ENCODE measurements at places on chromosomes 6 and 20. TPM values are rescaled to one million over a fixed set of nuclear protein-coding genes. Genes with fewer than 3 reads are reported as not detected.

Gene RBM39
- total RNA-seq: 133 TPM

Gene CCN5
- total RNA-seq: 13.6 TPM

DNA sequence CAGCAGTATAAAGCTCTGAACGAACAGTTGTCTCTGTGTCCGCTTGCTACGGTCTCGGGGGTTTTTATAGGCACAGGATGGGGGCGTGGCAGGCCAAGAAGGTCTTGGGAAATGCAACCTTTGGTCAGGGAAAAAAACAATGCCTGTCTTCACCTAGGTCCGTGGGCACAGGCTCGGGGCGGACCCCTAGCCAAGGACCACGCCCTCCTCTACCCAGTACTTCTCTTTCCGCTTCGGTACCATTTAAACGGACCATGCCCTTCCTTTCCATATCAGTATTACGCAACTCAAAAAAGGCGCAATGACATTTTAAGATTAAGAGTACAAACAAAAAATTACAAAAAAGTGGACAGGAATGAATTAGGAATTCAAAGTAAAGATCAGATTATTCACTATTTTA lies 44.3 kb upstream of the SLC17A4 start:
- DNase-seq: no peak

- no peak for DNase-seq
Observed at GRCh38 chr6:25350573-25350972, 71.4 kb downstream of the CARMIL1 start.

DNA sequence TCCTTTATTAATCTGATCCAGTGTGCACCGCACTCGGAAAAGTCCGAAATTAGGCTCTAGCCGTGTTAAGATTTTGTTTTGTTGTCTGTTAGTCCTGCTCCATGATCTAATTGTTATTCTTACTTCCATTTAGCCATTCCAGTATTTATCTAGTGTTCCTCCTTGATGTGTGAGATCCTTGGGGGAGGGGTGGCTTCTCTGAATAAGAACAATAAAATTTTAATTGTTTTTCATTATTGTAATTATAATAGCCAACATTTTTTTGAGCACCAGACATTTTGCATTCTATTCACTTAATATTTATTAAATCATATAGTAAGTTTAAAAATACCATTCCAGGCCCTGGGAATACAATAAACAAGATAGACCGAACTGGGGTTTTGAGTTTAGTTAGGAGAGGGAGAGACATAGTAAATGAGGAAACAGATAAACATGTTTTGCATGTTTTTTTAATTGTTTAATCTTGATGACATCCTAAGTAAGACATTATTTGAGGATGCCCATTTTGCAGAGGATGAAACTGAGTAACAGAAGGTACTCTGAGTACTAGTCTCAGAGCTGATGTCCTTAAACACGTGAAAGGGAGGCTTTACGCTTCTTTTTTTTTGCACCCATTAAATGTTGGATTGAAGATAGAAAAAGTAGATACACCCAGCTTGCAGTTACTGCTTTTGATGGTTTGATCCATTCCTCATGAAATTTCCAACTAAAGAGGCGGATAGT lies 1.2 kb downstream of the CBFA2T2 start:
- no peak for DNase-seq

DNA sequence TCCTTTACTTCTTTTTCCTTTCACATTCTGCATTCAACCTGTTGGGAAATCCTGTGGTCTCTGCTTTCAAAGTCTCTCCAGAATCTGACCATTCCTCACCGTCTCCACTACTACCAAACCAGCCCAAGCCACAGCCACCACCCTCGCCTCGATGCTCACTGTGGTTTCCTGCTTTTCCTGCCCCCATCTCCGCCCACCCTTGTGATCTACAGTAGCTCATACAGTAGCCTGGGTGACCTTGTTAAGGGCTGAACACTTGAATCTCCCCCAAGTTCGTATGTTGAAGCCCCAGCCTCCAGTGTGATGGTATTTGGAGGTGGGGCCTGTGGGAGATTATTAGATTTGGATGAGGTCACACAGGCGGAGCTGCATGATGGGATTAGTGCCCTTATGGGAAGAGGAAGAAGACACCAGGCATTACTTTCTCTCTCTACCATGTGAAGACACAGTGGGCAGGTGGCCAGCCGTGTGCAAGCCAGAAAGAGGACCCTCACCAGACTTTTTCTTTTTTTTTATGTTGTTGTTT lies 189.0 kb upstream of the UST start:
- no peak for DNase-seq

GRCh38 chr6:91879386-91879995 lies 1292.6 kb upstream of the MAP3K7 start:
- DNase-seq: no peak

DNA sequence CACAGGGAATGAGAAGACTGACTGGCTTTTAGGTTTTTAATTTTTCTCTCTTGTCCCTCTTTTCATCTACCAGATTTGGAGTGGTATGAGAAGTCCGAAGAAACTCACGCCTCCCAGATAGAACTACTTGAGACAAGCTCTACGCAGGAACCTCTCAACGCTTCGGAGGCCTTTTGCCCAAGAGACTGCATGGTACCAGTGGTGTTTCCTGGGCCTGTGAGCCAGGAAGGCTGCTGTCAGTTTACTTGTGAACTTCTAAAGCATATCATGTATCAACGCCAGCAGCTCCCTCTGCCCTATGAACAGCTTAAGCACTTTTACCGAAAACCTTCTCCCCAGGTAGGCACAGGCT lies 644 bp downstream of the MAD2L1BP start:
- no peak for DNase-seq

GRCh38 chr20:42123981-42124473 lies 505.9 kb upstream of the CHD6 start:
- DNase-seq: no peak

DNA sequence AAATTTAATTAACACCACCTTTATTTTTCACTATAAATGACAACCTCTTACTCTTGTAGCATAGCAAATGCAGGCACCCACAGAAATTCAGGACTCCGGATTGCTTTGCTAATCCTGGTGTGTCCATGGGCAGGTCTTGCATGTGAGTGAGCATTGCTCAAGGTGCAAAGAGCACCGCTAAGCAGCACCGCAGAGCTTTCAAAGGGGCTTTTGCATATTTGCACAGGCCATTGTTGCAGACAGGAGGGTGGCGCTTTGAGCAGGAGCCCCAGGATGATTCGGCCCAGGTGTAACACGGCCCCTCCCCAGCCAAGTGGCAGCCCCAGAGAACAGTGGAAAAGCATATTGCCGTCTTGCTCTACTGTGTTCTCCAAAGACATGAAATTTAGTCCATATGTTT lies 293.2 kb downstream of the NRN1 start:
- DNase-seq: no peak

- no peak for DNase-seq
Observed at GRCh38 chr6:24761193-24761835, 13.4 kb upstream of the GMNN start.

All from Right ventricle myocardium inferior (tissue), 1 donor.